MCF 10A (cell line): ENCODE measurements at places on chromosomes 2 and 18. TPM values are rescaled to one million over a fixed set of nuclear protein-coding genes. Genes with fewer than 3 reads are reported as not detected.

DNA sequence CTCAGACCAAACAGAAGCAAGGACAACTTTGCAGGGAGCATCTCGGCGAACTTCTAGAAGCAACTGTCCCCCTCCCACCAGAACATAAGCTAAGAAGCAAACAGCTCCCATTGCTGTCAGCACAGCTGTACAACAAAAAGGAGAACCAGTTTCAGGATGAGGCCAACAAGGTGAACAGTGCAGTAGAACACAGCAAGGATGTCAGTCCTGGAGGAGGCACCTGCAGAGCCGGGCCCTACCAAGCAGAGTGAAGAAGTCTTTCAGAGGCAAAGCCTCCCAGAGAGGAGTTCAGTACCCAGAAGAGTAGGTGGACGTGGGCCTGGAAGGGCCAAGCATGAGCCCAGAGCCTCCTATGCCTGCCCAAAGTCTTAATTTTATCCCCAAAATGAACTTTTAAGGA is 1.0 kb downstream of the PASK start:
- DNase-seq = no peak

GRCh38 chr2:174001107-174001506 is 35.9 kb upstream of the SP3 start:
- no peak for DNase-seq

GRCh38 chr2:237165405-237166276 is 80.0 kb downstream of the COPS8 start:
- peak; percentile 55 for DNase-seq

DNA sequence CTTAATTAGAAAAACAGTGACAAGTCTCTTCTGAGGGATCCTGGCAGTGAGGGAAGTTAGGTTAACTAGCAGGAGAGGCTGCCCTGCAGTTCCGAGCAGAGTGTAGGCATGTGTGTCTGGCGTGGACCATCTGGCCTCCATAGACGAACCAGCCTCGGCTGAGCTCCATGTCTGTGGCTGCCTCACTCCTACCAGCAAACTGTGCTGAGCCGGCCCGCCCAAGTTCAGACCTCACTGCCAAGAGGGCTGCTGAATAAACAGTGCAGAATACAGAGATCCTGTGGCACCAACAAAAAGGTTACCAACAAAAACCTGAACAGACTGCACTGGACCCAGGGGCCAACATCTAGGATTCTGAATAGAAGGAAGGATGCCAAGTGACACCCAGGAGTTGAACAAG is 27.3 kb downstream of the INO80C start:
- DNase-seq = no peak

DNA sequence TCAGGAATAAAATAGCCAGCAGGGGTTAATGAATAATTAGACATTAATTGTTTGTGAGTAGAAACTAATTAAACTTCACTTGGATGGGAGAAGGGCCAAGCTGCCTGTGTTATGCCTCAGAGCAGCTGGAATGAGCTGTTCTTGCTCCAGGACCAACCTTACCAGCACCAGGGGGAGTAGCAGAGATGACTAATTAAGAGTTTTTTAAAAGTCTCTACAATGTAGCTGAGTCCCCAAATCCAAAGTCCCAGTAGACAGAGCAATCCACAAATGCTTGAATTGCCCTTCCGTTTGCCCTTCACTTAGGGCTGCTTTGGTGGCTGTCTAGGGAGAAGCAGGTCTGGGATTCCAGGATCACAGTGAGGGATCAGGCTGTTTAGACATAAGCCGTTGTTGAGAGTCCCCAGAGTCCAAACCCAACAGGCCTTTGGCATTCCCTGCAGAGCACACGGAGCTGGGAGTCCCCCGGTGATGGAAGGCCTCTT is 59.4 kb downstream of the RHOB start:
- DNase-seq = peak; percentile 45

- no peak for DNase-seq
Observed at GRCh38 chr2:66730441-66730840, 295.5 kb downstream of the MEIS1 start.

GRCh38 chr2:216808805-216809425 is 50.9 kb downstream of the TNP1 start:
- DNase-seq = no peak

- DNase-seq = no peak
Observed at GRCh38 chr2:38380397-38381130, 3.5 kb upstream of the ATL2 start.

GRCh38 chr2:156322051-156322685 is 10.4 kb downstream of the NR4A2 start:
- no peak for DNase-seq

- no peak for DNase-seq
Observed at GRCh38 chr2:147709655-147710054, 135.2 kb upstream of the ACVR2A start.

GRCh38 chr2:135962366-135963123 is 22.9 kb downstream of the DARS1 start:
- no peak for DNase-seq

DNA sequence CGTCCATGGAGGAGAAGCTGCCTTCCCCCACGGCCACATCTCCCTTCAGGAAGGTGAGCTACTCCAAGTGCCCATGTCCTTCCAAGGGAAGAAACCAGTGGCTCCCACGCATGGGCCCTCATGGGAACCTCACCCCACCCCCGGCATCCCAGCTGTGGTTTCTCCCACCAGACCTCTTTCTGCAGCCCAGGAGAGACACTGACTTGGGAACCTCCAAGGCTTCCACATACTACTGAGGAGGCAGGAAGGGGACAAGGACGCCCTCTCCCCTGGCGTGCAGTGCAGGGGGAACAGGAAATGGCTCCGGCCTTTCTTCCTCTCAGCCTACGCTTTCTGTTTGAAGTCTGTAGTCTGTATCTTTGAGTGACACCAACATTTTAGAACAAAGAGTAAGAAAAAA is 104.5 kb upstream of the EPC2 start:
- DNase-seq = no peak

- no peak for DNase-seq
Observed at GRCh38 chr2:54370405-54371104, 85.6 kb upstream of the SPTBN1 start.

GRCh38 chr18:47731276-47731675 is 199.2 kb downstream of the SMAD2 start:
- no peak for DNase-seq

GRCh38 chr2:158056875-158057274 is 44.8 kb upstream of the UPP2 start:
- no peak for DNase-seq

DNA sequence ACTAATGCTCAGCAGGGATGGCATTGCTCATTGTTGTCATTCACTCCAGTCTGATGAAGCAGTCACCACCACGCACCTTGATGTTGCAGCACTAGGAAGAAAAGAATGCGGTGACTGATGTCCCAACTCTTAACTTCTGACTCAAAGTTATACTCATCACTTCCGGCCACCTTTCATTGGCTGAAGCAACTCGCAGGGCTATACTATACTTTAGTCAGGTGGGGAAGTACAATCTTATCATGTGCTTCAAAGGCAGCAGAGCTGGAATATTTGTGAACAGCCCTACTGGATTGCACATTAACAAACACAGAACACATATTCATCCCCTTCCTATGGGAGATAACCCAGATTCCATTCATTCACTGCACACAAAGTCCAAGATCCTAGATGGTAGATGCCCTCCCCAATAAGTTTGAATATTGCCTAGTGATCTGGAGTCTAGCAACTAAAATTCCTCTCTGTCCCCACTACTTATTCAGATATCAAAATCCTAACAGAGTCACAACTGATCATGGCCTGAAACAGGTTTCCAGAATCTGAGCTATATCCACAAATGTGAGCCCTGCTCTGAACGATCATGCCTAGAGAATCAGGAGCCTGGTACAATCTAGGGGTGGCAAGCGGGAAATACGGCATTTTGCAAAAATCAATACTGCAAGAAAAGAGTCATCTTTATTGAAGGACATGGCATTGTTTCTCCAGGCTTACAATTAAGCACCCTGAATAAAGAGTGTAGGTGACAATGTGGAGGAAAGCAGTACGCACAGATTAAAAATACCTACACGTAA is 3.4 kb upstream of the SPATS2L start:
- peak; percentile 91 for DNase-seq

The RGPD4 gene
- total RNA-seq = 0.10 and 0.14 TPM in 2 replicates

The CD8A gene
- not detected in 2 replicates for total RNA-seq

The HOXD13 gene
- not detected in 2 replicates for total RNA-seq

The UBE2E3 gene
- total RNA-seq = 69.0 and 69.3 TPM in 2 replicates

The LIMS3 gene
- 1.5 TPM in 2 replicates for total RNA-seq

The LRRC30 gene
- not detected in 2 replicates for total RNA-seq

The GLS gene
- total RNA-seq = 107 and 121 TPM in 2 replicates
